ENCODE measurements at places on chromosomes 3 and 15.

DNA sequence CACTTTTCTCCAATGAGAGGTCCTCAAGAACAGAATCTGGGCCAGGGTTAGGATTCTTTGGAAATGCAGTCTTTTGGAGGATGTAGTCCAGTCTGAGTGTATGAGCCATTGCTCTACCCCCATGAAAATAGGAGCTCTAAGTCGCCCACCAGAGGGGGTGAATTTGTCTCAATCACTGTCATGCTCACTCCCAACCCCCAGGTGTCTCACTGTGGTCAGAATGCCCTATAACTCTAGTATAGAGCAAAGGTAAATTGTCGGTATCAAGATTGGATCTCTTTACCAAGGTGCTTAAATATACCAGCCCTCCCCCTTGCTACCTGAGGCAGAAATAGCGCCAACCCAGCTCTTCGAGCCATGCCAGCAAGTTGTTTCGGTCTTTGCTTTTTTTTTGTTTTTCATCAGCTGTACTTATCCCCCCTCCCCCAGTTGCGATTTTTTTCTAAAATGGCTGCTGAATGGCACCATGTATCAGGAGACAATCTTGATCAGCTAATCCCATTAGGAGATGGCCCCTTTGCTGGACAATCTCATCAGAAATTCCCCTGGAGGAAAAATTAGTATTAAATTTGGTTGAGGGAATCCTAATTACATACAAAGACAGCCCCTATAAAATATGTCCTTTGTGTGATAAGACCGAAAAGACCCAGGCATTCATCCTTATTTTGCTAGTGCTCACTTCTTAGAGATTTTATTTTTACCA lies 130.7 kb downstream of the EBLN2 start:
- DNase-seq: no peak

GRCh38 chr15:95604634-95605036 lies 725.9 kb upstream of the NR2F2 start:
- DNase-seq: no peak

GRCh38 chr3:143502081-143502480 lies 346.2 kb downstream of the SLC9A9 start:
- DNase-seq: no peak

DNA sequence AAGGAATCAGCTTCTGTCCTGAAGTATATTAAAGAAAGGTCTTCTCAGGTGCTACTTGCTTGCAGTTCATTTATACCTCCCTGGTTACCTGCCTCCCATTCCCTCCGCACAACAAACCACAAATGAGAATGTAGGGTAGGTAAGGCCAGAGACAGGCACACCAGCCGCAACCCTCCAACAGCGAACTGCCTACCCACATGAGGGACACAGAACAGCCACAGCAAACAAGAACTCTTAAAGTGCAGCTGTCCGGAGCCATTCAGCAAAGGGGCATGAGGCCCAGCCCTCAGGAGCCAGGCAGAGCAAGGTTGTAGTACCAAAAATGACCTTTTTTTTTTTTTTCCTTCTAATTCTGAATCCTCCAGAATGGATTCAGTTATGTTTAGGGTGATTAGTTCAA lies 52.4 kb downstream of the SPSB4 start:
- no peak for DNase-seq

DNA sequence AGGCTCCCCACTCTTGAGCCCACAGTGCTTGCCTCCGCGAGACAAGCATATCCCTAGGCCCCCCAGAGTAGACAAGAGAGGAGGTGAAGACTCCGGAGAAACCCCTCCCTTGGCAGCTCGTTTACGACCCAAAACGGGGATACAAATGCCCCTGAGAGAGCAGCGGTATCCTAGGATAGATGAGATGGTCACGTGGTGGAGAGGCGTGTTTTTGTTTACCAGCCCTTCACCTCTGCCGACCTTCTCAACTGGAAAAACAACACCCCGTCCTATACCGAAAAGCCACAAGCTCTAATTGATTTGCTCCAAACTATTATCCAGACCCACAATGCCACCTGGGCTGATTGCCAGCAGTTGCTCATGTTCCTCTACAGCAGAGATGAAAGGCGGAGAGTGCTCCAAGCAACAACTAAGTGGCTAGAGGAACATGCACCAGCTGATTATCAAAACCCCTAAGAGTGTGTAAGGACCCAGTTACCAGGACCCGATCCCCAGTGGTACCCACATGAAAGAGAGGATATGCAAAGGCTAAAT lies 99.5 kb upstream of the OSBPL11 start:
- DNase-seq: no peak

DNA sequence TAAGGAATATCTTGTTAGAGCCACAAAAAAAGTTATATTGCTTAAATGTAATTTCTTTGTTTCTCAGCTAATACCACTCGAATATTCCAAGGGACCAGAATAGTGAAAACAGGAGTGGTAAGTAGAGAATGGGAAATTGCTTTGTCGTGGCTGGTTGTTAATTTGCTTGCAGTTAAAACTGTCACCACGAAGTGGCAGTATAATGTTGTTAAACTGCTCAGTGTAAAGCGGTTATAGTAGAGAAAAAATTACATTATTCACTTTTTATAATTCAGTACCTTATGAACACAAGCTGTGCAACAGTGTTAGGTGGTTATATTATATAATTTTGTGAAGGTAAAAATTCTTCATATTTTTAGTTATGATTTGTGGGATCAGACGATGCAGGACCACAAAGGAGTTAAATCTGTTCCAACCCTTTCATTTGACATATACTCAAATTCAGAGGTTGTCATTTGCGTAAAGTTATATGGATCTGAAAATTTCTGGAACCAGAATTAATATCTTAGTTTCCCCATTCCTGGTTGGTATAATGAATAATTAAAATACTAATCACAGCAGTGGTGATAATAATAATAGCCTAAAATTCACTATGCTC lies 171.8 kb downstream of the FEZF2 start:
- no peak for DNase-seq

DNA sequence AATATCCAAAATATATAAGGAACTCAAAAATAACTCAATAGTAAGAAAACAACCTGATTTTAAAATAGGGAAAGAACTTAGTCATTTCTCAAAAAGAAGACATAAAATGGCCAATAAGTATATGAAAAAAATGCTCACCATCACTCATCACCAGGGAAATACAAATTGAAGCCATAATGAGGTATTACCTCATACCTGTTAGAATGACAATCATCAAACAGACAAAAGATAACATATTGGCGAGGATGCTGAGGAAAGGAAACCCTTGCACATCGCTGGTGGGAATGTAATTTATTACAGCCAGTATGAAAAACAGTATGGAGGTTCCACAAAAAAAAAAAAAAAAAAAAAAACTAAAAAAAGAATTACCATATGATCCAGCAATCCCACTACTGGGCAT lies 38.2 kb downstream of the KPNA1 start:
- no peak for DNase-seq

GRCh38 chr15:42264795-42265194 lies 8.2 kb upstream of the GANC start:
- DNase-seq: no peak

DNA sequence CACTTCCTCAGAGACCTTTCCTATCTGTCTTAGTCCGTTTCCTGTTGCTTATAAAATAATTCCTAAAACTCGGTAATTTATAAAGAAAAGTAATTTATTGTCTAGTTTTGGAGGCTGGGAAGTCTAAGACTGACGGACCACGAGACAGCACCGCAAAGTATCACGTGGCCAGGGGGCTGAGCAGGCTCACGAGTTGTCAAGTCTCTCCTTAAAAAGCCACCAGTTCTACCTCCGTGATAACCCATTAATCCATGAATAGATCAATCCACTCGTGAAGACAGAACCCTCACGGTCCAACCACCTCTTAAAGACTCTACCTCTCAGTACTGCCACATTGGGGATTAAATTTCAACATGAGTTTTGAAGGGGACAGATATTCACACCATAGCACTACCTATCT lies 821 bp downstream of the LINS1 start:
- DNase-seq: peak; percentile 55

DNA sequence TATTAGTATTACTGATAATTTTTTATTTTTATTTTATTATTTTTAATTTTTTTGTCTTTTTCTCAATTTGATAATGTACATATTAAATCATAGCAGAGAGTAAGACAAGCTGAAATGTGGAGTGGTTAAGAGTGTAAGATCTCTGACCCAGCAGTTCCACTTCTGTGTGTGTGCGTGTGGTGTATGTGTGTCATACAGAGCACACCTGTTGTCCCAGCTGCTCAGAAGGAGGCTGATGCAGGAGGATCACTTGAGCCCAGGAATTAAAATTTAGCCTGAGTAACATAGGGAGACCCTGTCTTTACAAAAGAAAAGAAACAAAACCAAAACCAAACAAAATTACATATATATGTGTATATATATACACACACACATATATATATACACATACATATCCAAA lies 1.4 kb upstream of the CIDEC start:
- no peak for DNase-seq

DNA sequence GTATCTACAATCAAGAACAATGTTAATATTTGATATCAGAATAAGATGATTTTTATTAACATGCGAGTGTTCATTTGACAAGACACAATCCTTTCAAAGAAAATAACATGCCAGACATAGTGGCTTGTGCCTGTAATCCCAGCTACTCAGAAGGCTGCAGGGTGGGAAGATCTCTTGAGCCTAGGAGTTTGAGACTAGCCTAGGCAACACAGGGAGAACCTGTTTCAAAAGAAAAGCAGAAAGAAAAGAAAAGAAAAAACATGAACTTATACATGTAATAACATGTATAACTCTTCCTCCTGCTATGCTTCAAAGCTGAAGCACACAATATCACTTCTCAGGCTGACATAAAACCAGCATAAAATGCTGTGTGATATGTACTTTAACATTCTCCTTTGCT lies 253.7 kb downstream of the FOXP1 start:
- DNase-seq: no peak

DNA sequence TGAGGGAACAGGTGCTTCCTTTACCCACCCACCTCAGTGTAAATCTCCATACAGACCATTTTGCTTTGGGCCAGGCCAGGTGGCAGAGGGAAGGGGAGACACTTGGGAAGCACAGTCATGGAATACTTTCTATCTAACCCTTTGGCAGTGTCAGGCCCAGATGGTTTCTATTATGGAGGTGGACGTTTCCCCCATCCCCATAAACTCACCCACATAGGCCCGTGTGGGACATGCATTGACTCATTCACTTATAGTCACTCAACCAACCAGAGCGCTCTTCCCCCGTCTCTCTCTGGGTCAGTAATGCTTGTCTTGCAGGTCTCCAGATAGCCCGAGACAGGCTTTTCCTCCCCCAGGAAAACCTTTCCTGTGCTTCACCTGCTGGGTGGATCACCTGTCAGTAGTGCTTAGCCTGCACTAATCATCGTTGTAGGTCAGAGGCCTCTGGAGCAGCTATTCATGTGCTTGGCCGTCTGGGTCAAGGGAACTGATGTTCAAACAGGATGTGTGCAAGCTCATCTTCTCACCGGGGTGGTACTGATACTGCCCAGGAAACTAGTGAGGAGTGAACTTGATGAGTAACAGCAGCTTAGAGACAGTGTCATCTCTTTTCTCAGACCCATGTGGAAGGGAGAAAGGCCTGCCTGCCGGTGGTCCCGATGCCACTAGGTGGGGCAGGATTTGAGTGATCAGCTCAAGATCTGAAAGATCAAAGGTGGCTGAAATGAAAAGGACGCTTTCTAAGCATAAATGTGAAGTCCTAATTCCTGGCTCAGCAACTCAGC lies 67.1 kb downstream of the CEMIP start:
- no peak for DNase-seq

GRCh38 chr3:106491796-106492195 lies 623.0 kb upstream of the CBLB start:
- no peak for DNase-seq

DNA sequence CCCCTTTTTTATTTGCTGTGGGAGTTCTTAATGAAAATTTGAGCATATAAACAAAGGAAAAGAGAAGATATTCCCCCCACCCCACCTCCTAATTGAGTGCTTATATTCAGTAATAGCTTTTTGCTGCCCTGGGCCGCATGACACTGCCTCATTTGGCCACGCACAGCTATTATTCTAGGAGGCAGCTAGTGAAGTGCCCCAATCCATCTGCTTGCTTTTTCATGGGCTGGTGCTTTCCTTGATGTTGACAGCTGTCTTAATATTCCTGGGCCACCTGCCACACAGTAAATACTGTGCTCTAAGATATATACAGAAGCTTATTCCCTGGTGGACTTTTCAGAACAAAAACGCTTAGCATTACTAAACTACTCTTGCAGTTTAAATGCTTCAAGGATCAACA lies 3.8 kb upstream of the CRYBG3 start:
- DNase-seq: no peak

- DNase-seq: no peak
Observed at GRCh38 chr3:179730506-179730905, 77.7 kb downstream of the USP13 start.

DNA sequence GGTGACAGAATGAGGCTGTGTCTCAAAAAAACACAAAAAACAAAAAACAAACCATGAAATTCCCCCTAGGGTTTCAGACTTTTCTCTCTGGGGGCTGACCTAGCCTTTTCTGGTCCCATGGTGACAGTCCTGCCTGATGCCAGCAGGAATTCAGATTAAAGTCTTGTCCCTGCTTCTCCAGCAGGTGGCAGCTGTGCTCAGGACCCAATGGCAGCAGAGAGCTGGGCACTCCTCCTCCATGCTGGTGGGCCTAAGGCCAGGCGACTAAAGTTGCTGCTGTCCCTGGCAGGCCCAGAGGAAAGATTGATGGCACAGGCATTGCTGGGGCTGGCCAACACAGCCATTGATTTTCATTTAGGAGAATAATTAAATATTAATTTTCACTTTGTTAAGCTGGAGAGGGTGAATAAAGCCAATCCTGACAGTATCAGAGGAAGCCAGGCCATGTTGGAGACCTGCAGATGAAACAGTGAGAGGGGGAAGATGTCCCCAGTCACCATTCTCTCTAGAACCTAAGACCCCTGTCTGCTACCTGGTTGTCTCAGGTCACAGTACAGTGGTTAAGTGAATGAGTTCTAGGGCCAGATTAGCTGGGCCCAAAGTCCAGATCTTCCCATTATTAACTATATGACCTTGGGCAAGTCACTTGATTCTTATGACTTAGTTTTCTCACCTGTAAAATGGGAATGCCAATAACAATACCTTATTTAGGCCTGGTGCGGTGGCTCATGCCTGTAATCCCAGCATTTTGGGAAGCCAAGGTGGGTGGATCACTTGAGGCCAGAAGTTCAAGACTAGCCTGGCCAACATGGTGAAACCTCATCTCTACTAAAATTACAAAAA lies 7.1 kb downstream of the CELF6 start:
- DNase-seq: peak; percentile 66

- peak; percentile 42 for DNase-seq
Observed at GRCh38 chr3:53938645-53939044, 47.0 kb upstream of the SELENOK start.

DNA sequence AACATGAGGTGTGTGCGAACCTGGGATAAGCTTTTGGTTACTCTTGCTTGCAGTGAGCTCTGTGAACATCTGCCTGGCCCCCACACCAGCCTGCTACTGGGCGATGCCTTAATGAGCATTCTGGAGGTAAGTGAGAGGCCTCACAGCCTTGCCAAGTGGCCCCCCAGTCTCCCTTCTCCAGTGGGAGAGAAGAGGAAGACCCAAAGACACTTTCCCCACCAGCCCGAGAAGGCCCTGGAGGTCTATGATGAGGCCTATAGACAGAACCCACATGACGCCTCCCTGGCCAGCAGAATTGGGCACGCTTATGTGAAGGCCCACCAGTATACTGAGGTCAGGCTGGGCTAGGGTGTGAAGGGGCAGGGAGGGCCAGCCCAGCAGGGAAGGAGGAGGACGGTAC lies 22.5 kb downstream of the TTC21A start:
- no peak for DNase-seq

- no peak for DNase-seq
Observed at GRCh38 chr15:56812221-56812620, 78.9 kb upstream of the ZNF280D start.
